ENCODE measurements at places on chromosomes 16 and 17.
A peak's percentile ranks its signal among the peaks of the same experiment; 100 is the strongest.

- no peak for DNase-seq
These were observed at the start of gene ANKRD13B for GRCh38 chr17:29592850-29593551. TSS of gene ANKRD13B (plus strand) at chr17:29593132. CDS start at chr17:29593622, 490 bp downstream.

GRCh38 chr17:17137731-17138585, 68.2 kb downstream of the PLD6 start:
- no peak for DNase-seq

DNA sequence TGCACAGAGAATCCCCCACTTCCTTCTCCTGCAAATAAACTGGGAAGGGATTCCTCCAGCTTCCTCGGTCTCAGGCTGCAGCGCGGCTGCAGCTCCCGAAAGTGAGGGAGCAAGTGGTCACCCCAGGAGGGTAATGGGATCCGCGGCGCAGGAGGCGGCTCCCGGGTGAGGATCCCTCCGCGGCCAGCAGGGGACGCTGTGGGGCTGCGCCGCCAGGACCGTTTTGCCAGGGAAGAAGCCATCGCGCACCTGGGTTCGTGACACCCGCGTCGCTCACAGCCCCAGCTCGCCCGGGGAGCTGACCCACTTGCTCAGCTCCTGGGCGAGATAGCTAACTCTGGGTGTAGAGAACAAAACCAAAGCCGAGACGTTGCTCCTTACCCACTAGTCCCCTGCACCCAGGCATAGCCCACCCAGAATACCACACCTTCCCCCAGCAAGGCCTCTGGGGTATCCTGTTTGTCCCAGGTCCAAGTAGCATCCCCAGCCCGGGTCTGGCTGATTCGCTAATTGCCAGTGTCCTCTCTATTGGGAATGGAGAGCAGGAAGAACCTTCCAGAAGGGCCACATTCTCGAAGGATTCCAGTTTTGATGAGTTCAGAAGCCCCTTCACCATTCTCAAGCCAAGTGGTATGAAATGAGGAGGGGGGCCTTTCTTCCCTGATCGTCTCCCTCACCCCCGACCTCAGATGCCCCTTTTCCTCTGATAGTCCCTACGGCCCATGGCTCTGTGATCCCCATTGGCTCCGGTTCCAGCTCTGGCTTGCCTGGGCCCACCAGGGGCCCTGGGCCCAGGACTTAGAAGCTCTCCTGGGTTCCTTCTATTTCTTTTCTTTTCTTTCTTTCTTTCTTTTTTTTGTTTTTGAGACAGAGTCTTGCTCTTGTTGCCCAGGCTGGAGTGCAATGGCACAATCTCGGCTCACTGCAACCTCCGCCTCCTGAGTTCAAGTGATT, 14.1 kb downstream of the CYGB start:
- DNase-seq = peak; percentile 86

GRCh38 chr16:17260276-17260849, 210.4 kb downstream of the XYLT1 start:
- no peak for DNase-seq

DNA sequence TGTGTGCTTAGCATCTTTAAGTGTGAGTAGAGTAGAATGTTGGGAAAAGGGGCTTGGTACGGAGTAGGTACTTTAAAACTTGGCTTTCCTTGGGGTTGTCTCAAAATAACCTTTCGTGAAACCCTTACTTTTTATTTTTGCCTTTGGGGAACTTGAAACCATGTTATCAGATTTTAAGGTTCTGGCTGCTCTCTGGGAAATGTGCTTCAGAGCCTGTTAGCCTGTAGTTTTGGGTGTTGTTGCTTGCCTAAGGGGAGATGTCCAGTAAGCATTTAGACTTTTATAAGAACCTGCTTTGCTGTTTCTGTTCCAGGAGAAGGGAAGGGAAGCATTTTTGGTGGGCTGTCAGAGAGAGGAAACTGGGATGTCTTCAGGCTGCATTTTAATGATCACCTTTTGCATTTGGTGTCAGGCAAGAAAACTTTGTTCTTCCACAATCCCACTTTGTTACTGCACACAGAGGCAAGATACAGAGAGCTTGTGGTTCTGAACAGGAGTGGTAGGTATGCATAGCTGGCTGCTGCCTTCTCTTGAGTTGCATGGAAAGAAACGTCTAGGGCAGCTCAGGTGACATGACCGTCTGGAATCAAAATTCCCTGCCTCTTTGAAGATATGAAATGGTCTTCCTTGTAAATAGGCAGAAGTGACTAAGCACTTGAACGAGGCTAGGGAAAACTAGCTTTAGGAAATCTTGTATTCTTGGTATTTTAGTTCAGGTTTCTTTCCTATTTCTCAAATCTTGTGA, 1.7 kb downstream of the RABEP1 start:
- DNase-seq = no peak

- DNase-seq = no peak
These were observed 6.8 kb downstream of the FBXL19 start for GRCh38 chr16:30930160-30930571.

- no peak for DNase-seq
These were observed 5.8 kb upstream of the CIAO3 start for GRCh38 chr16:746637-747036.

GRCh38 chr17:62791767-62792446, 16.2 kb downstream of the MARCHF10 start:
- DNase-seq = no peak

GRCh38 chr16:3035289-3035971, 1.3 kb downstream of the BICDL2 start:
- no peak for DNase-seq

DNA sequence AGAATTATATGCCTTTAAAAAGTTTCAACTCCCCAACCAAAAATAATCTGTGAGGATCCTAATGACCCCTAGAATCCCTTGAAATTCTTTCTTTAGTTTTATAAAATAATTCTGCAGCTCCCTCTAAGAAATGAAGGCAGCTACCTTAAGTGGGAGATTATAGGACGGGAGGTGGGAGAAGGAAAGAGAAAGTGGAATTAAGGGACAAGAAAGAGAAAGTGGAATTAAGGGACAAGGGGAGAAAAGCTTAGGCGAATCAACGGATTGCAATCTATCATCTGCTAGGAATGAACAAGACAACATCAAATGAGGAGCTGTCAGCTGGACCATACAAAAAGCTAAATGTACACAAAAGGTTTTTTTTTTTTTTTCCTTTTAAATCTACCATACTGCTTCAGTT, 262.0 kb downstream of the ZFHX3 start:
- no peak for DNase-seq

GRCh38 chr16:87575027-87575804, 27.1 kb upstream of the JPH3 start:
- DNase-seq = no peak

- DNase-seq = no peak
These were observed 9.7 kb downstream of the DYNLL2 start for GRCh38 chr17:58092797-58093385.

DNA sequence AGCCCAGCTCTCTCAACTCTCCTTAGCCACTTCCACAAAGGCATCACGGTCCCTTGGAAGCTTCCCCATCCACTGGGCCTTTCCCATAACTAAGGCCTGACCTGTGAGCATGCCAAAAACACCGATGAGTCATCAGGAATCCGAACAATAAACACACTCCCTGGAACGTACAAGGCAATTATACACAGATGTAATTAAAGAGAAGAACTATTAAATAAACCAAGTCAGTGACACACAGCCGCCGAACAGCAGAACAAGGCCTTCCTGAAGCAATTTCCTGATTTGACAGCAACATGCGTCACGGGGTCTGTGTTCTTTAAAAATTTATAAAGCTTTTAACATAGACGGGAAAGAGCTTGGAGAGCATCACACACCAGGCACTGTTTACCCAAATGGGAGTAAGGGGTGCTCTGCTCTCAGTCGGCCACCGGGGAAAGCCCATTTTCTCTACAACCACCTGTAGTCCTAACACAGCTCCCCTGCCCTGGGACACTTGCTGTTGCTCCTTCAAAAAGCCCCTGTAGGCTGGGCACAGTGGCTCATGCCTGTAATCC, 29.4 kb downstream of the COG7 start:
- no peak for DNase-seq

DNA sequence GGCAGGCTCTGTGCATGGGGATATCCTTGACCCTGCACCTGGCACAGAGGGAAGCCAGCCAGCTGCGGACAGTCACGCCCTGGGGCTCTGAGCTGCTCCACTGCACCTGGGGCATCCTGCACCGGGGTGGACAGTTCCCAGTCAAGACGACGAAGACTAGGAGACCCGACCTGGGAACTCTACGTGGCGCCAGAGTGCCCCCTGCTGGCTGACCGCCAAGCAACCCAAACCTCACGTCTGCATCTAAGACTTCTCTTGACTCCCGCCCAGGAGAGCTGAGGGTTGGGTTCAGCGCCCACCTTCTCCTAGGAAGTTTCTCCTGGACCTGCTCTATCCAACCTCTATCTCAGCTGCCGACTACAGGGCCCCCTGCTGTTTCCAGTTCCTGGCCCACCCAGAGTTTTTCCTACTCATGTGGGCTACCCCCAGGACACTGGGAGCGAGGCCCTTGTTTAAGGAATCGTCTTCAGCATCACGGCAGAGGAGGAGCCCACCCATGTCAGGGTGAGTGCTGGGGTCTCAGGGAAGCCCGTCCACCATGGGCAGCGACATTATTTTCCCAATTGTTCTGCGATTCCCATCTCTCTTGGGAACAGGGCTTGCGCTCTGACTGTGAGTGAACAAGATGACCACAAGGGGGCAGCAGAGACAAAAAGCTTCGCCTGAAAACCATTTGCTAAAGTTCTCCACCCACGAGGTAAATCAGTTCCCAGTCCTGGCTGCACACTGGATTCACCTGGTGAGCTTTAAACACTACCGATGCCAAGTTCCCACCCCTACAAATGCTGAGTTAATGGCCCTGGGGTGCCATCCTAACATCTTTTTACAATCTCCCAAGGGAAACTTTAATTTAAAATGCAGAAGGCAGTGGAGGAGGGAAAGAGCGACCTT, 29.3 kb downstream of the TLE7 start:
- peak; percentile 80 for DNase-seq

- DNase-seq = no peak
These were observed 57.5 kb downstream of the BEAN1 start for GRCh38 chr16:66484453-66485213.

- no peak for DNase-seq
These were observed 117.9 kb downstream of the CPPED1 start for GRCh38 chr16:12685806-12686205.

- no peak for DNase-seq
These were observed 5.3 kb upstream of the RPRML start for GRCh38 chr17:46984341-46984740.

- DNase-seq = peak; percentile 84
These were observed 2.8 kb upstream of the UBTF start for GRCh38 chr17:44222112-44222869.

Data from liver (tissue), 10 donors.